SJSA1 (cell line): ENCODE measurements at places on chromosomes 4 and X.
A peak's percentile ranks its signal among the peaks of the same experiment; 100 is the strongest.

- DNase-seq = no peak
Observed at GRCh38 chr4:21226637-21227538, 526.6 kb downstream of the PACRGL start.

GRCh38 chrX:129493643-129494042, 29.6 kb downstream of the SMARCA1 start:
- peak; percentile 8 for DNase-seq

DNA sequence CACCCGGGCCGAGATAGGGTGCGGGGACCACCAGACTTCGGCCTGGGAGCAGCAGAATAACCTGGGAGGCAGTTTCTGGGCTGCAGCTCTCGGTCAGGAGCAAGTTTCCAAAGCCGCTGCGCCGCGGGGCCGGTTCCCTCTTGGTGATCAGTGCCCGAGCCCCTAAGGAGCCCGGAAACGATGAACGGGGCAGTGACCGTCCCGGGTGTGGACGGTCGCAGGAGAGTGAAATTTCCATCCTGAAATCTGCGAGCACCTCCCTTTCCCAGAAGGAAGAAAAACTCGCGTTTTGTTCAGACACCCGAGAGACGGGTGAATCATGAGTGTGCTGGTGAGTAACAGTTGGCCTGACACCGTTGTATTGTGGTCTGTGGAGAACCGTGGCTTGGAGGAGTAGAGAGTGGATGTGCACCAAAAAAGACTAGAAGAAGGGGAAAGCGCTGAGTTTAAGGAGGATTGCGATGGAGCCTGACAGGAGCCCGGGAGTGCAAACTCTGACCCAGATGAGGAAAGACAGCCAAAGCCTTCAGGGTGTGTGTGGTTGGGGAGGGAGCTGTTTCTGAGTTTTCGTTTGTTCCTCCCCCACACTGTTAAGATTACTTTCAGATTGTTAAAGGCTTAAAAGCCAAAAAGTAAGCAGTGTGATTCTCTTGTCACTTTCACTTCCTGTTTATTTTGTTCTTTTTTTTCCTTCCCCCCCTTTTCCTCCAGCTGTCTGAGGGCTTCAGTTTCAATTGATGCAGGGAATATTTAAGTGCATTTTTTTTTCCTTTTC, 828 bp downstream of the MCUB start:
- DNase-seq = peak; percentile 48

GRCh38 chrX:74922922-74923543, 2.2 kb downstream of the NEXMIF start:
- no peak for DNase-seq

- no peak for DNase-seq
Observed at GRCh38 chr4:3346146-3346545, 53.3 kb downstream of the RGS12 start.
